ENCODE measurements at places on chromosomes 5 and 9. TPM values are rescaled to one million over a fixed set of nuclear protein-coding genes. Genes with fewer than 3 reads are reported as not detected.
A peak's percentile ranks its signal among the peaks of the same experiment; 100 is the strongest.

DNA sequence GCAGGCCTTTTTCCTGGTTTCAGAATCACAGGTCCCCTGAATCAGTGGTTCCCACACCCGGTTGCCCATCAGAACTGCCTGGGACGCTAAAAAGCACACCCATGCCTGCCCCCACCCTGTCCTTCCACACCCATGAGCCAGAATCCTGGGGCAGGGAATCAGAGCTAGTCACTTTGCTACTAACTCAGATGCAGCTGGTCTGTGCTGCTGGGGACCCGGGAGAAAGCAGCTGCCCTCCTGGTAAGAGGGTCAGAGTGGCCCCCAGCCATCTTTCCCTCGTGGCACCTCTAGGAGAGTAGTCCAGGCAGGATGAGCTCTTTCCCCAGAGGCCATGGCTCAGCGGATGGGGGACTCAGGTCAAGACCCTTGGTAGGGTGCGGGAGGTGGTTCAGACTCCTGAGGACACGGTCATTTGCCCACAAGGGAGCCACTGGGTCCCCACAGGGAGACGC lies 11.3 kb upstream of the NUP214 start:
- no peak for DNase-seq
- no peak overlapping the region for H3K4me3 ChIP-seq
- H3K36me3 ChIP-seq = no peaks in the 10 kb centered on the region
- peaks cover 10% of the 10 kb centered on the region for H3K27me3 ChIP-seq

DNA sequence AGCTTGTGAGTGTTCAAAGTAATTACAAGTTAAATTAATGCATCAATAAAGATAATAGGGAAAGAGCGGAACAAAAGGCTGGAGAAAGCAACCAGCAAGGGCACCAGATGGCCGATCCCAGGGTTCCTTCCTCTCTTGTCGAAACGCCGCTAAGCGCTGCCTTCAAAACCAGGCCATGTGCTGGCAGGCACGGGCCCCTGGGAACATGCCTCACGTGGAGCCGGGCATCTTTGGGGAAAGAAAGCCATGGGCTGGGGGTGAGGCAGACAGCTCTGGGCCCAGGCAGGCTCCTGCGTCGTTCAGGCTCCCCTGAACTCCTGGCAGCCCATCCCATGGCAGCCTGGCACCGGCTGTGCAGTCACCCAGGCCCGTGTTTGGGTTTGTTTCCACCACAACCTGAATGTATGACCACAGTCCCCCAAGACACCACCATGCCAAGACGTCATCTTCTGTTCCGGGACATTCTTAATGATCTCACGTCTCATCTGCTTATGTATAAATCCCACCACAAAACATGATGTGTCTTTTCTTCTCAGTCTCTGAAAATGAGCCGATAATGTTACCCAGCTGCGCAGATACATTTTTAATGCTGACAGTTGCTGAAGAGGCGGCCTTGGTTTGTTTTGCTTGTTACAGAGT lies 110.4 kb upstream of the SARDH start:
- no peaks in the 10 kb centered on the region for H3K36me3 ChIP-seq
- H3K4me3 ChIP-seq = no peak overlapping the region
- DNase-seq = no peak
- H3K4me1 ChIP-seq = no peaks in the 10 kb centered on the region

Gene HTR4
- not detected for total RNA-seq

- H3K4me1 ChIP-seq = peaks cover 31% of the 10 kb centered on the region
- no peak for DNase-seq
- H3K27me3 ChIP-seq = peaks cover 77% of the 10 kb centered on the region
- peak overlapping the region; percentile 4 for H3K27ac ChIP-seq
- H3K36me3 ChIP-seq = no peaks in the 10 kb centered on the region
Measured at GRCh38 chr9:77013932-77014596, 5.4 kb upstream of the FOXB2 start.

- peaks cover 40% of the 10 kb centered on the region for H3K27me3 ChIP-seq
- DNase-seq = no peak
- peaks cover 26% of the 10 kb centered on the region for H3K4me1 ChIP-seq
- H3K36me3 ChIP-seq = no peaks in the 10 kb centered on the region
- no peak overlapping the region for H3K4me3 ChIP-seq
- no peak overlapping the region for H3K27ac ChIP-seq
Measured at GRCh38 chr9:109477258-109478050, 20.7 kb downstream of the PTPN3 start.
